ENCODE measurements at places on chromosomes 6 and 20.

DNA sequence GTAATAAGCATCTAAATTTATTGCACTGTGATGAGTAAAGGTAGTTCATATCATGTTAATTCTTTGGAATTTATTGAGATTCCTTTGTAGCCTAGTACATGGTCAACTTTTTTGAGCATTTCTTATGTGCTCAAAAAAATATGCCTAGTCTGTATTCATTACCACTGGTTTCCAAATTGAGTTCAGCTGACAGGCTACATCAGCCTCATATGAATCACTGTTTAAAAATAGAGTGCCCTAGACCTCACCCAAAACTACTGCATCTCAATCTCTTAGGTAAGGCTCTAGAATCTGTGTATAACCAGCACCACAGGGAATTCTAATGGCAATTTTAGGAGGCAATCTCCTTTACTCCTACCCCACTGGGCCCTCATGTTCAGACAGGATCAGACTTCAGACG is 16.7 kb upstream of the FOXF2 start:
- DNase-seq = no peak

DNA sequence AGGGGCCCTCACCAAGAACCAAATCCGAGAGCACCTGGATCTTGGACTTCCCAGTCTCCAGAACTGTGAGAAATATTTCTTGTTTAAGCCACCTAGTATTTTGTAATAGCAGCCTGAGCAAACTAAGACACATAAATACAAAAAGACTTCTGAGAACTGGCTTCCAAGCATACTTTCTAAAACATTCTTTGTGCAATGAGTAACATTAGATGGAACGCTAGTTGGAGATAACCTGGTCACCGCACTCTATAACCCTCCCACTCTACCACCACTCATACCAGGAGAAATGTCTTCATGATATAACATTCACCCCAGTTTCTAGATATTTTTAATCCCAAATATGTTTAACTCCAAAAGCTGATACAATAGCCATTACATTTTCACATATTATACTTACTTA is 169.5 kb upstream of the THEMIS start:
- DNase-seq = no peak

DNA sequence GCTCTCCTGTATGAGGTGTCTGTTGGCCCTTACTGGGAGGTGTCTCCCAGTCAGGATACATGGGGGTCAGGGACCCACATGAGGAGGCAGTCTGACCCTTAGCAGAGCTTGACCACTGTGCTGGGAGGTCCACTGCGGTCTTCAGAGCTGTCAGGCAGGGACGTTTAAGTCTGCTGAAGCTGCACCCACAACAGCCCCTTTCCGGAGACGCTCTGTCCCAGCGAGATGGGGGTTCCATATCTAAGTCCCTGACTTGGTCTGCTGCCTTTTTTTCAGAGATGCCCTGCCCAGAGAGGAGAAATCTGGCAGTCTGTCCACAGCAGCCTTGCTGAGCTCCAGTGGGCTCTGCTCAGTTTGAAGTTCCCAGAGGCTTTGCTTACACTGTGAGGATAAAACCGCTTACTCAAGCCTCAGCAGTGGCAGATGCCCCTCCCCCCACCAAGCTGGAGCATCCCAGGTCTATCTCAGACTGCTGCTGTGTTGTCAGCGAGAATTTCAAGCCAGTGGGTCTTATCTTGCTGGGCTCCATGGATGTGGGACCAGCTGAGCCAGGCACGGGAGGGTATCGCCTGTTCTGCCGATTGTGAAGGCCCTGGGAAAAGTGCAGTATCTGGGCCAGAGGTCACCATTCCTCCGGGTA is 36.3 kb upstream of the IBTK start:
- DNase-seq = no peak

GRCh38 chr6:26295691-26296555 is 69.1 kb upstream of the BTN3A2 start:
- no peak for DNase-seq

DNA sequence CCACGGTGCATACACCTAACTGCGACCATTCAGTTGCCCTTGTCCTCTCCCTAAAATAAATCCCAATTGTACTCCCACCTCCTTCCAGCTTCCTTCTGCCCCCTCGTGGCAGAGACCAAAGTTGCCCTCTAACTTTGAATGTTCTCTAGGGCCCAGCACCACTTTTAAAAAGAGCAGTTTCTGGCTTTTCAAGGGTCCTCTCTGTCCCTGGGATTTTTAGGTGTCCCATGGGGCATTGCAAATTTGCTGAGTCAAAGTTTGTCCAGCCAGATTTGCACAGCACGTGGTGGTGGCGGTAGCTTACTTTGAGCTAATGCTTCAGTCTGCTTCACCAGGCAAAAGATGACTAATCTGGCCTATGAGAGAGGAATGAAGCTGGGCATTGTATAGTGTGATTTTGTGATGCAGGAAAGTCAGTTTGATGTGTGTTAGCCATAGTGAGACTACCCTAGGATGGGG is 100.2 kb downstream of the PERP start:
- DNase-seq = peak; percentile 12

DNA sequence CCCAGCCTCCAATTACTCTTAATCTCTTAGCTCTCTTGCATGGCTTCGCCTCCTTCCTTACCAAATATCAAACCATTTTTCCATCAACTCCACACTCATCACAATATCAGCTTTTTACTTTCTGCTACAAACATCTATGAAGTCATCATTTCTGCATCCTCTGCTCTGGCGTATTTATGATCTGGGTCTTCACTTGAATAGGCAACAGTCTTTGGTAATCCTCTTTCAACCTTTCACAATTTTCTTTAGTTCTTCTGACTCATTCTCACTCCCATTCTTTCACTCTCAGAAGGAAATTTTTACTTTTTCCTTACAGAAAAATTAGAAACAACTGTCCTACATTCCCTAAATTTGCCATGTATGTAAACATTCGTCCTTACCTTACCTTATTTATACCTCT is 522.4 kb downstream of the HDGFL1 start:
- DNase-seq = no peak

GRCh38 chr6:12476484-12476883 is 186.3 kb downstream of the EDN1 start:
- no peak for DNase-seq

DNA sequence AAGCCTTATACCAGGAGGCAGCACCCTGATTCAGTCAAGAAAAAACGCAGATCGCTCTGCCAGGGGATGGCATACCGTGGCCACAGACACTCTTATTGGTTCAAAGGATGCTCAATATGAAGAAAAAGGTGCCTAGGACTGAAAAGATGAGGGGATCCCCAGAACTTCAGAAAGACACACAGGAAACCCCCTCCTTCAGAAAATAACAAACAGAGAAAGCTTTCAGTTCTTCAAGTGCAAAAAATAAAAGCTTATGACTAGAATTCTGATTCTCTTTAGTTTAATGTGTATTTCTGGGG is 17.7 kb upstream of the MYB start:
- DNase-seq = no peak

GRCh38 chr20:57078116-57078515 is 188.3 kb downstream of the BMP7 start:
- no peak for DNase-seq

DNA sequence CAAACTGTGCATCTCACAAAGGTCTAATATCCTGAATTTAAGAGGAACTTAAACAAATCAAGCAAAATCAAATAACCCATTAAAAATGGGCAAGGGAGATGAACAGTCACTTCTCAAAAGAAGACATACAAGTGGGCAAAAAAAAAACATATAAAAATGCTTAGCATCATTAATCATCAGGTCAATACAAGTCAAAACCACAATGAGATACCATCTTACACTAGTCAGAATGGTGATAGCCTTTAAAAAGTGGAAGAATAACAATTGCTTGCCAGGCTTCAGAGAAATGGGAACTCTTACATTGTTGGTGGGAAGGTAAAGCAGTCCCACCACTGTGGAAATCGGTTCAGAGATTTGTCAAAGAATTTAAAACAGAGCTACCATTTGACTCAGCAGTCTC is 646.7 kb upstream of the PTCHD4 start:
- DNase-seq = no peak

GRCh38 chr6:169957351-169957963 is 206.0 kb downstream of the ERMARD start:
- DNase-seq = no peak

DNA sequence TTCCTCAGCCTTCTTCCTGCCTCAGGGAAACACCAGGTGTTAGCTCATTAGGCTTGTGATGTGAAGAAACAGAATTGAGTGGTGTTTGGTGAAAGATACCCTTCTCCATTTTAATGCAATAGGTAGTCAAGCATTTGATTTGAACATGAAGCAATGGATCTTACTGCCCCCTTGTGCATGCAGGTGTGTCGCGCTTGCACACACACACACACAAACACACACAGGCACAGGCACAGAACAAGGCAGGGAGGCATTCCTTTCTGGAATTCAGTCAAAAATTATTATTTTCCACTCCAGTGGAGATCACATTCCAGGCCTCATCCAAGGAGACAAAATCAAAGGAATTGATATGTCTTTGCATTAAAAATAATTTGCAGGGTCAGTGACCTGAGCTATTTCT is 667.0 kb upstream of the MARCKS start:
- DNase-seq = no peak

- DNase-seq = no peak
Measured at GRCh38 chr6:11974089-11974488, 38.0 kb upstream of the HIVEP1 start.

DNA sequence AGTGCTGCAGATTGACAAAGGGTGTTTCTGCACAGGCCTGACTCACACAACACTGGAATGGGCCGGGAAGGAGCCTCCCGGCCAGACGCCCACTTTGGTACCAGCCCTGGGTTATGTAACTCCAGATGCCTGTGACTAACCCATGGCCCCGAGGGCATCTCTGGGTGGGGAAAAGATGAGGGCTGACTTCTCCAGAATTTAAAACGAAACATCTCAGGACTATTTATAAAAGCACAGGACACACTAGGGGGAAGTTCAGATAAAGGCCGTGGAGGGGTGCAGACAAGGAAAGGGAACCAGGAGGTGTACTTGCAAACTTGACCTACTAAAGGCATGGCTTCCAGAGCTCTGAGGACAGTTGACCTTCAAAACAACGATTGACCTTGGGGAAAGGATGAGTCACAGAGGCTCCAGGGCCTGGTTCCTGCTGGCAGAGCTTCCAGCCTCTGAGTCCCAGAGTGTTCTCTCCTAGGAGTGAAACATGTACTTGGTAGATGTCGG is 196.9 kb downstream of the NFATC2 start:
- DNase-seq = no peak

DNA sequence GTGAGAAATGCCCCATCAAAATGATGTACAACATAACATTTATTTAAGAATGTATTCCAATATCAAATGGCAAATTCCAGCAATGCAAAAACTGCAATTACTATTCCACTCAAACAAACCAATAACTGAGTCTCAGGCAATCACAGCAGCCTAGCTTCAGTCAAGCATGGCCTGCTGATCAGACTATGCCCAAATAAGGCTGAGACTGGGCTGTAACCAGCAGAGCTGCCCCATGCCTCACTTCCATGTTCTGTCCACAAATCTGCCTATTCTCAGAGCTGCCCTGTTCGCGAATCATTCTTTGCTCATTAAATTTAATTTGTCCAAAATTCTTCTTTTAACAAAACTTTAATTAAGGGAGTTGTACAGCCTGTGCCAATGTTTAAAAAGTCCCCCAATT is 155.4 kb downstream of the FNDC1 start:
- no peak for DNase-seq

DNA sequence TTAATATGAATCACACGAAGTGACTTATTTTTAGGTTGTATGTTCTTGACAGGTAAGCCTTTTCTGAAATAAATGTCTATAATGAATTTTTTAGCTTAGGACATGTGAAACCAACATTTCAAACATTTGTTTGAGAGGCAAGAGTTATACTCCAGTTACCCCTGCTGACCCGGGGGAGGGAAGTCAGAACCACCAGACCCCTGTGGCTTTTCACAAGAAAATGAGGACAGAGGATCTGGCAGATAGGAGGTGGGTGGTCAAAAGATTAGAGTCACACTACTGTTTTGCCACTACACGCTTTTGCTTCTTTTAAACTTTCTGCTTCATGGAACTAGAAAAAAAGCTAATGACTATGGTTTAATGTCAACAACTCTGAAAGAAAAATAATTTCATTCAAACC is 27.5 kb upstream of the ADGRF4 start:
- DNase-seq = no peak

- DNase-seq = no peak
Measured at GRCh38 chr6:53737746-53738145, 57.1 kb upstream of the LRRC1 start.

- no peak for DNase-seq
Measured at GRCh38 chr20:19506021-19506420, 252.0 kb upstream of the RIN2 start.

- no peak for DNase-seq
Measured at GRCh38 chr6:30494291-30494861, 5.1 kb downstream of the HLA-E start.

DNA sequence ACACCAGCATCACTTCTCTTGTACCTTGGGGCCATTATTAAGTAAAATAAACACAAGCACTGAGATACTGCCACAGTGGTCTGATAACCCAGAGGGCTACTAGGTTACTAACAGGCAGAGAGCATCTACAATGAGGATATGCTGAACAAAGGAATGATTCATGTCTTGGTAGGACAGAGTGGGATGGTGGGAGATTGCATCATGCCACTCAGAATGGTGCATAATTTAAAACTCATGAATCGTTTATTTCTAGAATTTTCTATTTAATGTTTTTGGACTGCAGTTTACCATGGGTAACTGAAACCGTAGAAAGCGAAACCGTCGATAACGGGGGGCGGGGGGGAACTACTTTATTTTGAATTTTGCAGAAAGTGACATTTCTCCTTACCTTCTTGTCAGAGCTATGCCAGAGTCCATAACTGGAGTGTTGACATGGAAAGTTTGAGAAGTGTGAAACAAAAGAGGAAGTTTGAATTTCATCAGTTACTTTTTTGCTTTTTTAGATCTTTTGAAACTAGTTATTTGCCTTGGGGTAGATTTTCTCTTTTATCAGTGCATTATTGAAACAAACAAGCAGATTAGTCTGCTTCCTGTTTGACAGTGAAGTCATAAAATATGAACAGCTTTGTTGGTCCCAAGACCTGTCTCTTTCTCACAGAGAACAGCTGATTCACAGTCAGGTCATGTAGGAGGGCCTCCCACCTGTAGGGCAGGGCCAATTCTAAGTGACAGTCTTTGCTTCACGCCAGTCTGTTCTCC is 124.9 kb downstream of the KLHL32 start:
- DNase-seq = no peak

GRCh38 chr6:114428341-114428740 is 85.5 kb upstream of the HS3ST5 start:
- no peak for DNase-seq

GRCh38 chr20:10429443-10429981 is 4.5 kb downstream of the MKKS start:
- DNase-seq = no peak

GRCh38 chr20:40604416-40604815 is 84.6 kb downstream of the MAFB start:
- DNase-seq = no peak

GRCh38 chr6:138371452-138371711 is 6.3 kb upstream of the SMIM28 start:
- DNase-seq = no peak

DNA sequence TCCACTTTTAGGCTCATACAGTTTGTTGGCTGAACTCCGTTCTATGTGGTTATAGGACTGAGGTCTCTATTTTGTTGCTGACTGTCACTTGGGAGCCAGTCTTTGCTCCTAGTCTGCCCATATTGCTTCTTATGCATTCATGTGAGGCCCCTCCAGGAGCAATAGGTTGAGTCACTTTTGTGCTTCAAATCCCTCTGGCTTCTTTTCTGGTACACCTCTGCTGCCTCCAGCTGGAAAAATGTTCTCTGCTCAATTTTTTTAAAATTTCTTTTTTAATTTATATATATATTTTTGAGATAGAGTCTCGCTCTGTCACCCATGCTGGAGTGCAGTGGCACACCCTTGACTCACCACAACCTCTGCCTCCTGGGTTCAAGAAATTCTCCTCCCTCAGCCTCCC is 42.7 kb upstream of the NOX3 start:
- no peak for DNase-seq

All from NCI-H1436 (cell line).